ENCODE measurements at places on chromosomes 7 and 10.

GRCh38 chr10:31121757-31122577 lies 90.3 kb upstream of the ZNF438 start:
- no peak for ATAC-seq

GRCh38 chr7:92988941-92989545 lies 128.7 kb downstream of the SAMD9 start:
- ATAC-seq: no peak

GRCh38 chr10:132351611-132352010 lies 19.6 kb downstream of the LRRC27 start:
- ATAC-seq: no peak

DNA sequence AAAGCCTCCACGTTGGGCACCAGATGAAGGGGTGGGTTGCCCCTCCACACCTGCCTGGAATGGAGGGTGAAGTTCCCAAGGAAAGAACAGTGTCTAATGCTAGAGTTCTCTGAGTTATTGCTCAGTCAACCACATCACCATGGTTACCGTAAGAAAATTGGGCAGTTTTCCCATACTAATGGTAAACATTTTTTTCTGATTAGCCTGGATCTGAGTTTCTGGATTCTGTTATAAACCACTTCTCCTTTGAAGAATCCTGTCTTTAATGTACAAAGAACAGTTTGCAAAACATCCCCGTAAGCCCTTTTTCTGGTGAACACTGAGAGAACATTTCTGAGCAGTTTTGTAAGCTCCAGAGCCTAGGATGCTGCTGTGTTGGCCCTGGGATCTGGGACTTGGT lies 45.5 kb downstream of the ABCC2 start:
- no peak for ATAC-seq

GRCh38 chr10:25604591-25604990 lies 329.4 kb upstream of the MYO3A start:
- no peak for ATAC-seq

GRCh38 chr10:75956624-75957023 lies 525.2 kb downstream of the LRMDA start:
- no peak for ATAC-seq

GRCh38 chr10:34121125-34121753 lies 693.9 kb downstream of the PARD3 start:
- no peak for ATAC-seq
